T-cell (primary cell): ENCODE measurements at places on chromosomes 2 and 18.
A peak's percentile ranks its signal among the peaks of the same experiment; 100 is the strongest.

GRCh38 chr2:31354837-31355236 is 59.7 kb downstream of the XDH start:
- DNase-seq = no peak

DNA sequence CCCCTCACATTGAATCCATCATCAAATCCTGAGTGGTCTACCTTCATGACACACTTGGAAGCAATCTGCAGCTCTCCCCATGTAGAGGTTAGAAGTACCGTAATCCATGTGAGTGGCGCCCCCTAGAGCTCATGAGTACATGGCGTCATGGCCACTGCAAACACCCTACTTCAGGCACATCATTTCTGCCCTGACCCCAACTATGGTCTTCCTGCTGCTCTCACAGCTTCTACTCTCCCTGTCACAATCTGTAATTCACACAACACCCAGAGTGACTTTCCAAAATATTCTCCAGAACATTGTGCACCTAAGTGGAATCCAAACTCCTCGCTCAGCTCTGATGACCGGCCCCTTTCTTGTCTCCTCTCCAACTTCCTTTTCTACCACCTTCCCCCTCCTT is 141.9 kb downstream of the ANKRD44 start:
- peak; percentile 50 for DNase-seq

GRCh38 chr2:5766056-5766455 is 73.9 kb downstream of the SOX11 start:
- no peak for DNase-seq

- DNase-seq = no peak
Measured at GRCh38 chr2:95372845-95373244, 29.7 kb upstream of the FAHD2A start.

DNA sequence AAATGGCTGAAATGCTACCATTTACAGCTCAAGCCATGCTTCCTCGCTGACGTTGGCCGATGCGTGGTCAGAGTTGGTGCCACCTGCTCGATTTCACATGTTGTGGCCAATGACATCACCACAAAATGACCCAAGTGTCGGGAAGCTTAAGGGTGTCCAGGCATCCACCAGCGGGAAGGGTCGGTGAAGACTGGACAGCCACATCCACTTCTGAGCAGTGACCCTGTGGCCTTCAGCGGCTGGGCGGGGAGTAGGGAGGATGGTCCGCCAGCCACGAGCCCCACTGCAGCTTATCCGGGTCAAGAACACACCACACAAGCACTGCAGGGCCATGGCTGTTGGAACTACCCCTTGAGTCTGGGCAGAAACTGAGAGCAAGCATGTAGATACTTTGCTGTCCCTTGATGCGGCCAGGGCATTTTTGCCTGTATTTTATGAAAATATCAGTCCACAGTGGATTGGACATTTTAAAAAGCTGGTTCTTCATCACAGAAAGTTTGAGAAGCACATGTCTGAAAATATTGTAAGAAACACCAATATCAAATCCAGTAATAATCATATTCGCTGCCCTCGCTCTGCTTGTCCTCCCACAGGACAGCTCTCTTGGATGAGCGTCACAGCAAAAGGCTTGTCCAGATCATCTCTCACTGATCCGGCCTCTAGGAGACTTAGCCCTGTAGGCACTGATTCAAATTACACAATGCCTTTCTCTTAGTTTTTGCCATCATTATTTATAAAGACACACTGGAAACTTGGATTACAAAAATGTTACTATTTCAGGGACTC is 174.0 kb downstream of the TWIST2 start:
- DNase-seq = no peak

GRCh38 chr2:16962505-16962904 is 296.9 kb upstream of the CYRIA start:
- DNase-seq = no peak

DNA sequence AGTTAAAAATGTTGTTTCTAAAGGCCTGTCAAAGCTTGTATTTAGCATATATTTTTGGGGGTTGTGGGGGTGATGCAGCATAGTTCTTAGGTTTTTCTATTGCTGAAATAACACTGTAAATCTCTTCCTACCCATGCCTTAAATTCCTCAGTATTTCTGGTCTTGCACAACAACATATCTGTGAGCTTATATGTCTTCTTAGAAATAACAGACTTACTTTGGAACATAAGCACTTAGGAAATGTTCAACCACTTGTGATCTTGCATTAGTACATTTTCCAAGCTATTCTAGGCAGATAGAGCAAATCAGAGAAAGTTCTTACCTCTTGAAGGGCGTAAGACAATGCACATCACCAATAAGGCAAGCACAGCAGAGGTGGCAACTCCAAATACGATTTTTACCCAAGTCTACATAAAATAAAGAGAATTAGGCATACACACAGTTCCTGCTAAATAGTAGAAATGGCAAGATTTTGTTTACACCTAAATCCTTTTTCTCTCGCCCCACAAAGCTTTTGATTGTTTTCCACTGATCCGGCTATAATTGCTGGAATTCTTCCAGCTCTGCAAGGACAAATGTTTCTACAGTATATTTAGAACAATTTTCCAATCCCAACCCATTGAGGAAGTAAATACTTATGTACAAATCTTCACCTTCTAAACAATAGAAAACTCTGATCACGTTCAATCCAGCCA is 512 bp downstream of the FAP start:
- DNase-seq = no peak

- DNase-seq = no peak
Measured at GRCh38 chr18:78305789-78306188, 673.8 kb upstream of the SALL3 start.

- DNase-seq = no peak
Measured at GRCh38 chr2:227576812-227577211, 21.9 kb upstream of the SCYGR2 start.

GRCh38 chr2:96842600-96842999 is 1.2 kb downstream of the ANKRD23 start:
- DNase-seq = no peak

- DNase-seq = peak; percentile 25
Measured at GRCh38 chr2:36356298-36356989, 866 bp downstream of the CRIM1 start.

- DNase-seq = no peak
Measured at GRCh38 chr18:61308004-61308403, 25.2 kb upstream of the CDH20 start.

DNA sequence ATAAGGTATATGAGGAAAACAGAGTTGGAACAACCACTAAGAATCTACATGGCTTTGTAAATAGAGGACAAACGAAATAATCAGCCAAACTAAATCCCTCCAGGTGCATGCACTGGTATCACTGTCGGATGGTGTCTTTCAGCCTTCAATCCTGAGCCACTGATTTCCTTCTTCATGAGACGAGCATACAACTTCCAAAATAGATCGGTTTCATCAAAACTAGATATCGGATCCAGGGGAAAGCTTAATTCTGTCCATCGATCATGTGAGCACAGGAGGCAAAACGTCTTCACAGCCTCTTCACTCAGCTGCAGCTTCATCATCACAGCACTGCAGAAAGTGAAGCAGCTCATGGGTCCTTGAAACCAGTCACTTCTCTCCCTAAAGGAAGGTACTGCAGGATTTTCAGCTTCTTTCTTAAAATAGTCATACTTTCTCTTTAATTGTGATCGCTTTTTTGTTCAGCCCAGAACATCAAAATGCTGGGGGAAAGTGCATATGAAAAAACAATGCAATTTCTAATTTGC is 80.5 kb downstream of the DTNB start:
- DNase-seq = no peak

DNA sequence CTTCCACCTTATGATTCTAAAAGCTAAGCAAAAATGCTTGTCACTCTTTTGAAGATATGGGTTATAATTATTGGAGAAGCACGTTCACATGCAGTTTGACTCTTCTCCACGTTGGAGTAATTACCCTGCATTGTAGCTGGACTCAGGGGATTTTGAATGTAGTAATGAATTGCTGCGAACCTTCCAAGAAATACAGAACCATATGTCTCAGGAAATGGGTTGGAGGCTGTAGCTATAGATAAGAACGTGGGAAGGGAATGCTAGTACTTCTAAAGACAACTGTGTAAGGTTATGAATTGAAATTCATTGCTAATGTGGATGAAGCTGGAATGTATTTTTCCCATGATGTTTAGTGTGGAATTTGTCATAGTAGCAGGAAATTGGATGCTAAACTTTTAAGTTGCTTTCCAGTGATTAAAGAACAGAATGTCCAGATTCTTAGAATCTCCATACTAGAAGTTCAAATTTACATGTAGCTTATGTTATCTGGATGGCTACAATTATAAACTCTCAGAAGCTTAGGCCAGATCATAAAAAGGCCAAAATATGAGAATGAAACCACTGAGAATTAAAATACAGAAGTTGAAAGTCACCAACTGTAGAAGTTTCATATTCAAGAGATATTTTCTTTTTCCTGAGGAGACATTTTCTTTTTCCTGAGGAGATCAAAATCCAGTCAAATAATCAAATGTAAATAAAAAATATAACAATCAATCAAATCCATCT is 27.3 kb upstream of the SPOPL start:
- no peak for DNase-seq

- DNase-seq = no peak
Measured at GRCh38 chr2:166388481-166389070, 12.8 kb upstream of the SCN9A start.

DNA sequence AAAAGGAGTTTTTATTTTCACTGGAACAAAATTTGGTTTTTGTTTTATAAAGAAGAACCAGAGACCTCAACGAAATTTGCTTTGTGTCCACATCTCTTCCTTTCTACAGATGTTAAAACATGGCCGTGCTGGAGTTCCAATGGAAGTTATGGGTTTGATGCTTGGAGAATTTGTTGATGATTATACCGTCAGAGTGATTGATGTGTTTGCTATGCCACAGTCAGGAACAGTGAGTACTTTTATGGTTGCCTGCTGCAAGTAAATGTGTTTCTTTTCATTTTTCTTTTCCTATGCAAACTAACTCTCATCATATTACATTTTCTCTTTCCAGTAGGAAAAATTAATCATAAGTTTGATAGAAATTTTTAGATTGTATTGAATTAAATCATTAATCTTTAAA is 48.4 kb upstream of the TBR1 start:
- DNase-seq = no peak

DNA sequence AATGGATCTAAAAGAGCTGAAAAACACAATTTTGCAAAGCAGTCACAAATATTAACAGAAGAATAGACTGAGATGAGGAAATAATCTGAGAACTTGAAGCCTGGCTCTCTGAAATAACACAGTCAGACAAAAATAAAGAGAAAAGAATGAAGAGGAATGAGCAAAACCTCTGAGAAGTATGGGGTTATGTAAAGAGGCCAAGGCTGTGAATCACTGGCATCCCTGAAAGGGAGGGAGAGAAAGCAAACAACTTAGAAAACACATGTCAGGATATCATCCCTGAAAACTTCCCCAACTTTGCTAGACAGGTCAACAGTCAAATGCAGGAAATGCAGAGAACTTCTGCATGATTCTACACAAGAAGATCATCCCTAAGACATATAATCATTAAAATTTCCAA is 73.5 kb upstream of the LHCGR start:
- no peak for DNase-seq

DNA sequence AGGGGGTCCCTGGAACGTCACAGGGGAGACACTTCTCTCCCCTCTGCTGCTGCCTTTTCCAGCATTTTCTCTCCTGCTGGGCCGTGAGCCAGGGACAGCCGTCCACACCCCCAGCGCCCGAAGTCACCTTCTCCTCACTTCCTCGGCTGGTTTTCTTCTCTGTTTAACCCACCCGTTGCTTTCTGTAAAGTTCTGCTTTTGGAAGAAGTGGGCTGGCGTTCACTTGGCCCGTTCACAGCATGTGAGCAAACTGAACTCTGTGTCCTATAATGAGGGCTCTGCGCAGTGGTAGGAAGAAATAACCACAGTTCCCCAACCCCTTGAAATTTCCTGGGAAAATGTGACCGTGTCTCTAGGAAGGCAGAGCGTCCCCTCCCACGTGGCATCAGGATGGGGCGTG is 187.0 kb upstream of the HDAC4 start:
- no peak for DNase-seq

DNA sequence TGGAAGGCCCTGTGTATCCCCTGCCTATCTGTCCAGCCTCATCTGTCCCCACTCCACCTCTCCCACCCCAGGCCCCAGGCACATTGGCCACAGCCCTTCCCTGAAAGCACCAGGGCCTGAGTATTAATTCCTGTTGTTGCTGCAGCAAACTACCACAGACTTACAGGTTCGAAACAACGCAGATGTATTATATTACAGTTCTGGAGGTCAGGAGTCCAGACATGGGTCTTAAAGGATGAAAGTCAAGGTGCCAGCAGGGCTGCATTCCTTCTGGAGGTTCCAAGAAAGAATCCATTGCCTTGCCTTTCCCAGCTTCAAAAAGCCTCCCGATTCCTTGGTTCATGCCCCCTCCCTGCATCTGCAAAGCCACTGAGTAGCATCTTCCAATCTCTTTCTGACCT is 78.7 kb upstream of the LAPTM4A start:
- DNase-seq = no peak

DNA sequence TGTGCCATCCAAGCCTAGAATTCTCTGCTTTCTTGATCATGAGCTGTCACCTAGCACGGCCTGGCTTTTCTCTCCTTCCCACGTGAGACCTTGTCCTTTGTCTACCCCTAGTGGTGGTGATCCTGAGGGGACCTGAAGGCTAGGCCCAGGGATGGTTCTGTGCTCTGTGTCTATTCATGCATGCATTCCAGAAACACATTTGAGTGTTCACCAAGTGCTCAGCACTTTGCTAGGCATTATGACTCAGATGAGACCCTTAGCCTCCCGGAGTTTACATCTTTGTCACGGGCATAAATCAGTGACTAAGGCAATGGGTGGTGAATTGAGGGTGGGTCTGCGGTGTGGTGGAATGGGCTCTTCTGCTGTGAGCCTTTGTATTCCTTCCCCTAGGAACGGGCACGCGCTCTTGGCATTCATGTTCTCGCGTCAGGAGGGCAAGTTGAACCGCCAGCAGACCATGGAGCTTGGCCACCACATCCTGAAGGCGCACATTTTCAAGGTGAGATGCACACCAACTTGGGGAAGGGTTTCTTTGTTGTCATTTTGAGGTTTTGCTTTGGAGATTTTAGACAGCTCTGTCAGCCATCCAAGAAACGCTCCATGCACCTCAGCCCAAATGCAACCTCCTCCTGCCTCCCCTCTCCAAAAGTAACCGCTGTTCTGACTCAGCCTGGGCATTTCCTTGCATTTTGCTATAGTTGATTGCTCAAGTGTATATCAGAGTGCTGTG is 100.9 kb downstream of the WDSUB1 start:
- peak; percentile 22 for DNase-seq

DNA sequence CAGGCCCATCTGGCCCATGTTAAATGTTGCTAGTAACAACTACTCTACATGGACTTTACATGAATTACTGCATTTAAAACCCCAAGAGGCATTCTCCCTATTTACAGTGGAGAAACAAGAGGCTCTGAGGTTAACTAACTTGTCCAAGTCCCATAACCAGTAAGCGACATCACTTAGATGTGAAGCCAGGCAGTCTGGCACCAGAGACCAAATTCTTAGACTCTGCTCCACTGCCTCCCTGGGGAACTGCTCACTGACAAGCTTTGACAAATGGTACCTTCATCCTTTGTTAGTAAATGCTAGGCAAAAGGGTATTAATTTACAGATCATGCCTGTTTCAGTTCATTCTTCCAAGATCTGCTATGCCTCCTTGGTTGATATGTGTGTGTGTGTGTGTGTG is 124.8 kb downstream of the AFF3 start:
- no peak for DNase-seq

GRCh38 chr2:46909771-46910419 is 5.7 kb downstream of the MCFD2 start:
- DNase-seq = no peak
